A549 treated with GW870086 at 1 μM for 4 hours (cell line): ENCODE measurements at places on chromosomes 16 and 17. TPM values are rescaled to one million over a fixed set of nuclear protein-coding genes. Genes with fewer than 3 reads are reported as not detected.

The PPL gene
- 4.5 to 6.1 TPM (median 5.4 TPM) in 5 replicates for total RNA-seq

The ASGR1 gene
- total RNA-seq: 0.78 to 1.4 TPM (median 0.87 TPM) in 5 replicates

The WFDC1 gene
- 0.22 TPM in 1 of 5 replicates, not detected in the others for total RNA-seq

The KRTAP2-3 gene
- total RNA-seq: not detected in 5 replicates

The USP6 gene
- total RNA-seq: 0.02 to 0.05 TPM (median 0.02 TPM) in 3 of 5 replicates, not detected in the others

The GRAPL gene
- total RNA-seq: 0.15 to 0.31 TPM in 2 of 5 replicates, not detected in the others

The P2RX5 gene
- total RNA-seq: 19.1 to 27.4 TPM (median 24.0 TPM) in 5 replicates

The CDRT15 gene
- not detected in 5 replicates for total RNA-seq

The ZNF232 gene
- 3.5 to 4.6 TPM (median 4.2 TPM) in 5 replicates for total RNA-seq

The CCL16 gene
- not detected in 5 replicates for total RNA-seq
